Right ventricle myocardium inferior (tissue), 1 donor: ENCODE measurements at places on chromosomes 6 and 20.

DNA sequence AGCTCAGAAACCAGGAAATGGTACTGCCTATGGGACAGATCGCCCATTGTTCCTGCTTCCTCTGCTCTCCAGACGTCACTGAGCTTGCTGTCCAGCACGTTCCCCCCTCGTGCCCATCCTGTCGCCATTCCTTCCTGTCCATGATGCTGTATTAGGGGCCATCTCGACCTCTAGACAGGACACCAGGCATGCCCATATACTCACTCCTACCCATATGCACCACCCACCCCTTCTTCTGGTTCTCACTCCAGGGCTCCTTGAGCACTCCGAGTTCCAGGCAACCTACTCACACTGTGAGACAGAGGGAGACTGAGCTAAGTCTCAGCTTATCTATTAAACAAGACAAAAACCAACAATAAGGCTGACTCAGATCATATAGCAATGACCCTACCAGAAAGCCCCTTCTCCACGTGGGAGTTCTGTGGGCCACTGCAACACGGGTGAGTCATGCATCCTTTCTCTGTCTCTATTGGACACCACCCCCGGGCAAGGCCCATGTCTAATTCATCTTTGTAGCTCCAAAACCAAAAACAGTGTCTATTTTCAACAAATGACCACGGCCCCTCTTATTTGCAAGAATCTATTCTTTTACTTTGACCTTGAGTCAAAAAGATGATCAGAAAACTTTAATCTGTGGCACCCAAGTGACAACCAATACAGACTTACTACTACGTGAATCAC lies 65.7 kb downstream of the PSMG4 start:
- DNase-seq, result no peak

GRCh38 chr6:49841424-49841823 lies 24.9 kb downstream of the CRISP1 start:
- DNase-seq, result no peak

DNA sequence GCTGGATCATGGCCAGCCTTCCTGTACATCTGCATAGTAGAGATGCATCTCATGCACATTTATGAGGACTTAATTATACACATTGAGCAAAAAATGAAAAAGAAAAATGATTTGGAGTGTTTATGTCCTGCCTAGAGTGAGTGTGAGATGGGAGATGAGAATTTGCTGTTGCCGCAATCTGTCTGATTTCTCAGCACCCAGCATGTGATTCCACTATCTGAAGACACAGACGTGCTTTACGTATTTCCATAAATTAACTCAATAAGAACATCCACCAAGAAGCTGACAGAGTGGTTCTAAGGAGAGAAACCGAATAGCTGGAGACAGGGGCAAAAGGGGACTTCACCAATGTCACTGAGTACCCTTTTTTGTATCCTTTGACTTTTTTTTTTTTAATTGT lies 15.2 kb downstream of the EDEM2 start:
- no peak for DNase-seq

DNA sequence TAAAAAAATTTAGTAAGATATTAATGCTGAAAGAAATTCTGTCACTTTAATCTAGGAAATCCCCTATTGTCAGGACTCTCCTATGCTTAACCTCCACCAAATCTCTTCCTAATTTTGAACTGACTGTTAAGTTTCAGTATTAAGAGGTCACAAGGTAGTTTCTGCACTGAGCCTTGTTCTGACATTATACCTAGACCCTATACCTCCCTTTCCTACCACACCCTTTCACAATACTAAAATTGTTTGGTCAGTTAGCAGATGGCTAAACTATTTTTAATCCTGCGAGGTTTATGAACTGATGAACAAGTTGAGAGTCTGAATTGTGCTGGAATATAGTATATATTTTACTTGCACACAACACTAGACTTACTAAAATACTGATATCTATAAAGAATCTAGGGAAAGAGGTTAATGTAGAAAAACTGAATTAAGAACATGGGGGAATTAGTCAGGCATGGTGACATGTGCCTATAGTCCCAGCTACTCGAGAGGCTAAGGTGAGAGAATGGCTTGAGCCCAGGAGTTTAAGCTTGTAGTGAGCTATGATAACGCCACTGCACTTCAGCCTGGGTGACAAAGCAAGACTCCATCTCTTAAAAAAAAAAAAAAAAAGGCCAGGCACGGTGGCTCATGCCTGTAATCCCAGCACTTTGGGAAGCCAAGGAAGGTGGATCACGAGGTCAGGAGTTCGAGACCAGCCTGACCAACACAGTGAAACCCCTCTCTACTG lies 51.5 kb downstream of the HBS1L start:
- DNase-seq, result no peak

- DNase-seq, result no peak
These were observed 50.5 kb upstream of the TRIM26 start for GRCh38 chr6:30263734-30264133.

- no peak for DNase-seq
These were observed 5.2 kb downstream of the RPS12 start for GRCh38 chr6:132819405-132820161.

DNA sequence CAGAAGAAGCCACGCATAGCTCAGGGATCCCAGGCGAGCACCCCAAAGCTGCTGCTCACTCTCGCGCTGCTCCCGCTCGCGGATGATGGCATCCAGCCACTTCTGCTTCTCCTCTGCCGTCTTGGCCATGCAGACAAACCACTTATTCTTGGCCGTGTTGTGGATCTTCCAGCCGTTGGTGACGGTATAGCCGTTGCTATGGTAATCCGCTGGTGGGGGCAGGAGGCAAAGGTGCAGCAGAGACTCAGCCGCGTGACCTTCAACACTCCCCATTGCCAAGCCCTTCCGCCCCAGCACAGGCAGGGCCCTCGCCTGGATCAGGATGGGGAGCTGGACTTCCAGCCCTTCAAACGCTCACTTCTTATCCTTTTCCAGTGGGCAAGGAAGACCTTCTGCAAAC lies 136.9 kb downstream of the PREX1 start:
- no peak for DNase-seq

- DNase-seq, result no peak
These were observed 215.4 kb downstream of the PTPRT start for GRCh38 chr20:42974347-42974746.

GRCh38 chr6:80437221-80437620 lies 330.8 kb downstream of the BCKDHB start:
- no peak for DNase-seq

GRCh38 chr6:46287681-46288080 lies 116.9 kb upstream of the ENPP5 start:
- DNase-seq, result no peak

DNA sequence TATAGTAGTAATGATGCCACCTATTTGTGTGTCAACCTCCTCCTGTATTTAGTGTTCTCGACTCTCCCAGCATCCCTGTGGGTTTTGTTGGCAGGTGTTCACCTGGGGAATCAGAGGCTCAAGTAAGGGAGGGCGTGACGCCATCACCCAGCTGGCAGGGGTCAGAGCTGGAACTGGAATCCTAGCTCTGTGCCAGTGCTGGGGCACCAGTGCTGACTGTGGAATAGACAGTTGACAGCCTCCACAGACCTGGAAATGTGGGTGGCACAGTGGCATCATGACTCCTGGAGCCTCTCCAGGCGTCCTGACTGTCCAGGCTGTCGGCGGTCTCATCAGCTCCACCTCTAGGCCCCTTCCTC lies 102.8 kb downstream of the SYCP2 start:
- no peak for DNase-seq

- DNase-seq, result no peak
These were observed 41.9 kb downstream of the SYNJ2 start for GRCh38 chr6:158023597-158023939.

- DNase-seq, result no peak
These were observed 91.5 kb upstream of the HIVEP1 start for GRCh38 chr6:11920566-11920965.

GRCh38 chr6:44415449-44415848 lies 27.9 kb downstream of the CDC5L start:
- no peak for DNase-seq

GRCh38 chr6:169265486-169266131 lies 12.0 kb upstream of the THBS2 start:
- DNase-seq, result no peak

- no peak for DNase-seq
These were observed 251.0 kb downstream of the CDH4 start for GRCh38 chr20:61503106-61503505.

DNA sequence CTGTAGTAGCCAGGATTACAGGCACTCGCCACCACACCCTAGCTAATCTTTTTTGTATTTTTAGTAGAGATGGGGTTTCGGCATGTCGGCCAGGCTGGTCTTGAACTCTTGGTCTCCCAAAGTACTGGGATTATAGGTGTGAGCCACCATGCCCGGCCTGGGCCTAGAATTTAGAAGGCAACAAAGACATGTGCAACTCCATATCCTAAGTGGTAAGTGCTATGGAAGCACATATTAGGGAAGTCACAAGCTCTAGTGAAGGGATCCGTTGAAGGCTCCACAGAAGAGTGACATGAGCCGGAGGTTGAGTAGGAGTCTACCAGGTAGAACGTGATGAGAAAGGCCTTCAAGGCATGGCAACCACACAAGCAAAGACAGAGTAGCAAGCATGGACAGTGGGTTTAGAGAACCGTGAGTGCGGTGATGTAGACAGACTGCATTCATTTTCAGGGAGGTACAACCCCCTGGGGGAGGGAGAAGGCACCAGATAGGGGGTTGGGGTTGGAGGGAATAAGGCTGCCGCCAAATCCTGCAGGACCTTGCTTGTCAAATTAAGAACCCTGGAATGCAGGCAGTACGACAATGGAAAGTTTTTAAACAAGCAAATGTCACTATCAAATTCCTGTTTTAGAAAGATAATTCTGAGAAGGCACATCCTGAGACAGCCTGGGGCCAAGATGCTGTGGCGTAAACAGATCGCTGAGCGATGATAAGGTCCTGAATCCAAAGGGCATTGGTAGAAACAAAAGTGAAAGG lies 50.2 kb downstream of the ARHGAP18 start:
- DNase-seq, result no peak

DNA sequence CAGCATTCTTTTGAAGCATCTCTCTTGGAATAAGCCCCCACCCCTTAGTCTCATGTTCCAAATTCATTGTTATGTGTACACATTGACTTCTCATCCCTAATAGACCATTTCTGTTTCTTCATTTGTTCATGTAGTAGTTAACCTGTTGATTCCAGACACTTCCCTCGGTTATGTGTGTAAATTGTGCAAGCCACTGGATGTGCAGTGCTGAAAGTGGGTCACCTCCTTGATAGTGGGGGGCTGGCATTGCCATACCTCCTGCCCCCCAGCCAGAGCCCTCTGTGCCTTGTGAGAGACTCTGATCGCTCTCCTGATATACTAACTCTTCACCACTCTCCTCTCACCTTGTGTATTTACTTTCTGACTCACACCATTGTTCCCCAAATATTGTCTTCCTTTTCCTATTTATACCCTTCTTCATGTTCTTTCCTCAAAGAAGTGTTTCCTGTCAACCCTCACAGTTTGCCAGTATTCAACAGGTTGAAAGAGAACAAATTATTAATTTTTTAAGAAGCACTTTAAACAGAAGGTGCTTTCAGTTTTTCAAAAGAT lies 59.0 kb downstream of the HIVEP1 start:
- no peak for DNase-seq

DNA sequence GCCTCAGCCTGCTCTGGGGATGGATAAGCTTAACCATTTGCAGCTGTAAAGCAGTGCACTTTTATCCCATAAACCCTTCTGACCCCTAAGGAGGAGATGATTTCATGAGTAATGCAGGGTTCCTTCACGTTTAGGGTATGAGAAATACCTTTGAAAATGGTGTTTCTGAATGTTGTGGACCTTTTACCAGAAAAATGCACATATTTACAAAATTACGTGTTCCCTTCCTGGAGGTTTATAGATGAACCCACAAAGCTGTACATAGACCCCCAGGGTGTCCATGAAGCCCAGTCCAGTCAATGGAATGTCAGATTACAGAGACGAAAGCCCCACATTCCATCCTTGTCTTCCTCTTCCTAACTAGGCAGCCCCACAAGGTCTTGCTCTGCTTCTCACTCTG lies 78.6 kb upstream of the INSM1 start:
- DNase-seq, result no peak

DNA sequence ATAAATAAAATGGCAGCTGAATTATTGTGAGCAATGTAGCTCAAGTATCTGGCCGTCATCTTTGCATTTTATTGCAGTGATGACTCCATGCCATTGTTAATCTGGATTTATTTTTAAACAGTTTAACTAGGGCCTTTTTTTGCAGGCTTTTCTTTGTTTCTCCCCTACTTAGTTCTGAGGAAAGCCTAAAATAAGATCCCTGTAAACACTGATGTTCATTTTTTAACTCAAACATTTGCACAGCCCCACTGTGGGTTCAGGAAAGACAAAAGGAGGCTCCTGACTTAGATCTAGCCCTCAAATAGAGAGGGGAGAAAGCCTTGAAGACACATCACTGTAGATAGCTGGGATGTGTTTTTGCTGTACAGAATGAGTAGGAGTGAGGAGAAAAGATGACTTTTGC lies 69.2 kb downstream of the PLEKHG1 start:
- no peak for DNase-seq

DNA sequence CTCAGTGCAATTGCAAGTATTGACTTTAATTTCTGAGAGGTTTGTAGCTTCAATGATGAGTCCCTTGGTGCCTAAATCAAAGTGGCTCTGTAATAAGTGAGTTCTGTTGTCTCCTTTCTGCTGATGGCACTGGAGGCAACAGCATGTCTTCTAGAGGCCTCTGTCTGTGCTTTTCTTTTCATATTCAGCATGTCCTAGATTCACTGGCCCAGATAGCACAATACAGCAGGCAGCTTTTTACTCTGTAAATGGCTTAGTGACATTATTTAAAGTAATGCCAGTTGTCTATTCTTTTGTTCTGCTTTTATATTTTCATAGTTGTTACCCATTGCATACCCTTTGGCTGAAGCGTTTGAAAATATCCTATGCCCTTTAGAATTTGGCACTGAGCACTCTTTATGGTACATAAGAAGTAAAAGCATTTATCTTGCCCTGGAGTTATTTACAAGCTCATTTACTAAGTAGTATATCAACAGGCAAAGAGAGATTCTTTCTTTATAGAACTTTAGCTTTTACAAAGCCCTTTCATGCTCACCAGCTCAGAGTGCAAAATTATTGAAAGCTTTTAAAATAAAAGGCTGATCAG lies 271.5 kb upstream of the KCNQ5 start:
- no peak for DNase-seq

DNA sequence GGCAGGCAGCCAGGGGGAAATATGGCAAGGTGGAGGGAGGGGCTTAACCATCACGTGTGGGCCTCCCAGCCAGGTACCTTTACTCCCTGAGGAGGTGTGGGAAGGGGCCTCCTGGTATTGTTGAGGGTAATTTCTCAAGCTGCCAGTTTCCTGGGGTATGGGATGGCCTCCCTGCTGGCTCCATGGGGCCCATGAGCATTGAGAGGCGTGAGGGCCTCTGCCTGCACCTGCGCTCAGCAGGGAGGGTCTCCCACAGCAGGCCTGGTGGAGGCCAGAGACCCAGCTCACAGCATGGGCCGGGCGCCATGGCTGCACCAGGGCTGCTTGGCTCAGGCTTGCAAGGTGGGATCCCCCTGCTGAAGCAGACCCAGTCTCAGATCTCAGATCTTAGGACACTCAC lies 113.0 kb downstream of the GRM4 start:
- DNase-seq, result no peak

- no peak for DNase-seq
These were observed 73.9 kb upstream of the SOX4 start for GRCh38 chr6:21519642-21520041.
